Testis (tissue), 5 donors: ENCODE measurements at places on chromosomes 3 and 15. TPM values are rescaled to one million over a fixed set of nuclear protein-coding genes. Genes with fewer than 3 reads are reported as not detected.

- H3K4me3 ChIP-seq: no peak overlapping the region
- no peaks in the 10 kb centered on the region for H3K36me3 ChIP-seq
- no peaks in the 10 kb centered on the region for H3K27me3 ChIP-seq
- no peaks in the 10 kb centered on the region for H3K4me1 ChIP-seq
- no peak overlapping the region for H3K27ac ChIP-seq
These were observed 101.3 kb downstream of the DPH6 start for GRCh38 chr15:35444557-35445204.

GRCh38 chr15:91624353-91624968, 229.0 kb upstream of the SLCO3A1 start:
- DNase-seq: no peak
- H3K27me3 ChIP-seq: no peaks in the 10 kb centered on the region
- H3K4me3 ChIP-seq: no peak overlapping the region
- H3K4me1 ChIP-seq: no peaks in the 10 kb centered on the region
- no peaks in the 10 kb centered on the region for H3K36me3 ChIP-seq
- H3K27ac ChIP-seq: no peak overlapping the region

- no peak for DNase-seq
- no peaks in the 10 kb centered on the region for H3K36me3 ChIP-seq
- H3K27ac ChIP-seq: peak overlapping the region; percentile 77
- peaks cover 27% of the 10 kb centered on the region for H3K4me1 ChIP-seq
- no peaks in the 10 kb centered on the region for H3K27me3 ChIP-seq
These were observed 73.4 kb downstream of the CHSY1 start for GRCh38 chr15:101178479-101178878.

DNA sequence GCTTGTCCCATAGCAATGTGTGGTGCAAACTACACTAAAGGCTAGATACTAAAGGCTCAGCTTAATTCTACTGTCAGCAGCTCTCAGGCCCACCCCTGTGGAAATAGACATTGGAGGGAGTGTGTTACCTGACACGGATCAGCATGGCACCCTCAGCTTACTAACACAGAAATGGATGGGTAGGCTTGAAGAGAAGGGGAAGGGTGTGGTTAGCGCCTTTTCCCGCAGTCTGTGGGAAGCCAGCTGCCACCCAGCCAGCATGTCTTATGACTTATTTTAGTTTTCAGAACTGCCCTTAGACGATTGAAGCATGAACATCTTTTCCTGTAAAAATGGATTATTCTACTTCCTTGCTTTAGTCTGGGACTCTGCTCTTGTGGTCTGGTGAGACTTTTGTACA, 25.8 kb upstream of the ADPGK start:
- no peak overlapping the region for H3K27ac ChIP-seq
- H3K4me3 ChIP-seq: no peak overlapping the region

DNA sequence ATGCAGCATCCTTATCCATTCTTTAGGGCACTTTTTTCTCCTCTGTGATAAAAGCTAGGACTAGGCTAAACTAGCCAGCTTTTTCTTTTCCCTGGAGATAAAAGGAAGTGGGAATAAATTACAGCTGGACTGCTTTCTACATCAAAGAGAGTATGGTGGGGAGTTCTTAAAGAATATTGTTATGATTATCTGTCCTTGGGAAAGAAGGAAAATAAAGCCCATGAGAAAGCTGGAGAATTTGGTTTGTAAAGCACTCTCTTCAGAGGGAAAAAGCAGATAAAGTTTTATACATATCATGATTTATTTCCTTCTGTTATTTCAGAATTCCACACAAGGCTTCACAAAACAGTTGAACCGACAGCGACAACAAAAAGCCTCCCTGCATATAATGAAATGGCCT, 923.0 kb downstream of the DIPK2A start:
- H3K27ac ChIP-seq: no peak overlapping the region
- no peaks in the 10 kb centered on the region for H3K27me3 ChIP-seq
- no peaks in the 10 kb centered on the region for H3K4me1 ChIP-seq
- H3K4me3 ChIP-seq: no peak overlapping the region

DNA sequence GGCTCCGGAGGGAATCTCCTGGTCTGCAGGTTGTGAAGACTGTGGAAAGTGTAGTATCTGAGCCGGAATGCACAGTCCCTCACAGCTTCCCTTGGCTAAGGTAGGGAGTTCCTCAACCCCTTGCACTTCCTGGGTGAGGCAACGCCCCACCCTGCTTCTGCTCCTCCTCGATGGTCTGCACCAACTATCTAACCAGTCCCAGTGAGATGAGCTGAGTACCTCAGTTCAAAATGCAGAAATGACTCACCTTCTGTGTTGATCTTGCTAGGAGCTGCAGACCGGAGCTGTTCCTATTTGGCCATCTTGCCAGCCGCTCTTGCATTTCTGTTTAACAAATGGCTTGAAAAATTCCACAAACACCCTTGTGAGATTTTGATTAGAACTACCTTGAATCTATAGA, 156.1 kb downstream of the STXBP5L start:
- H3K4me3 ChIP-seq: no peak overlapping the region
- no peak overlapping the region for H3K27ac ChIP-seq
- H3K27me3 ChIP-seq: no peaks in the 10 kb centered on the region
- H3K4me1 ChIP-seq: no peaks in the 10 kb centered on the region

DNA sequence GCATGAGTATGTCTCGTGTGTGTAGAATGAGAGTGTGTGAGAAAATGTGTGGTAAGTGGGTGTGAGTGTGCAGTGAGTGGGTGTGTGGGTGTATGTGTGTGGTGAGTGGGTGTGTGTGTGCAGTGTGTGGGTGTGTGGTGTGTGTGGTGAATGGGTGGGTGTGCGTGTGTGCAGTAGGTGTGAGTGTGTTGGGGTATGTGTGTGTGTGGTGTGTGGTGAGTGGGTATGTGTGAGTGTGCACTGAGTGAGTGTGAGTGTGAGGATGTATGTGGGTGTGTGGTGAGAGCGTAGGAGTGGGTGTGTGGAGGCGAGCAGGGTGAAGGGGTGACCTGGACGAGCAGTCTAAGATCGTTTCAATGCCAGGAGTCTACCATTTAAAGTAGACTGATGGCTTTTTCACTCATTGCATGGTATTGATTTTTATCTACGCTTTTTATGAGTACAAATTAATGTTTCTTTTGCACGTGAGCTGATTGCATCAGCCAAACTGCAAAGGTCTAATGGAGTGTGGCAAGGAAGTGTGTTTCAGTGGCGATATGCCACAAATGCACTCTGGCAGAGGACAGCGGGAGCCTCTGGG, 1.6 kb upstream of the CPN2 start:
- H3K27ac ChIP-seq: no peak overlapping the region
- H3K27me3 ChIP-seq: no peaks in the 10 kb centered on the region
- DNase-seq: no peak

DNA sequence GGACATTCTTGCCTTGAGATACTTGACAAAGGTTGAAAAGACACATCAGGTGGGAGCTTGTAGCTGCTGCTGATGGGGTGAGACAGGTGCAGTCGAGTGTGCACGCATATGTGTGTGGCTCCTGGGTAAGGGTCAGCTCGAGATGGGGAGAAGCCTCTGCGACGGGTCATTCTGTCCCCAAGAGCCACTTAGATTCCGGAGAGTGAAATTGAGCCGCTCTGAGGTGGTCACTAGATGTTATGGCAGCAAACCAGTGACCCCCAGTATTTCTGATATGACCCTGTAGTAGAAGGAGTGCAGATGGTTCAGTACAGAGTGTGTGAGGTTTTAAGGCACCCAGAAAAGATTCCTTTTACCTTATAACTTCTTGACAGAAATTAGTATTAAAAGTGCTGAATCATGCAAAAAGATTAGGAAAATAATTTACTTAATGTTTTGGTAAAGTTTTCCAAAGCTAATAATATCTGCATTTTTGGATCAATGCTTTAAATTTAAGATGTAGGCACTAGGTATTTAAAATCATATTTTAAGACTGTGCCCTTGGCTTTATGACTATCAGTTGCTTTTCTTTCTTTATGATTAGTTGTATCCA, 241.9 kb upstream of the TOPAZ1 start:
- DNase-seq: no peak
- H3K27me3 ChIP-seq: no peaks in the 10 kb centered on the region
- H3K27ac ChIP-seq: no peak overlapping the region
- H3K4me1 ChIP-seq: peaks cover 29% of the 10 kb centered on the region

- DNase-seq: no peak
- H3K27me3 ChIP-seq: no peaks in the 10 kb centered on the region
- no peaks in the 10 kb centered on the region for H3K36me3 ChIP-seq
- peaks cover 5% of the 10 kb centered on the region for H3K4me1 ChIP-seq
- H3K4me3 ChIP-seq: no peak overlapping the region
- H3K27ac ChIP-seq: no peak overlapping the region
These were observed 94.2 kb downstream of the NR2F2 start for GRCh38 chr15:96424674-96425073.

DNA sequence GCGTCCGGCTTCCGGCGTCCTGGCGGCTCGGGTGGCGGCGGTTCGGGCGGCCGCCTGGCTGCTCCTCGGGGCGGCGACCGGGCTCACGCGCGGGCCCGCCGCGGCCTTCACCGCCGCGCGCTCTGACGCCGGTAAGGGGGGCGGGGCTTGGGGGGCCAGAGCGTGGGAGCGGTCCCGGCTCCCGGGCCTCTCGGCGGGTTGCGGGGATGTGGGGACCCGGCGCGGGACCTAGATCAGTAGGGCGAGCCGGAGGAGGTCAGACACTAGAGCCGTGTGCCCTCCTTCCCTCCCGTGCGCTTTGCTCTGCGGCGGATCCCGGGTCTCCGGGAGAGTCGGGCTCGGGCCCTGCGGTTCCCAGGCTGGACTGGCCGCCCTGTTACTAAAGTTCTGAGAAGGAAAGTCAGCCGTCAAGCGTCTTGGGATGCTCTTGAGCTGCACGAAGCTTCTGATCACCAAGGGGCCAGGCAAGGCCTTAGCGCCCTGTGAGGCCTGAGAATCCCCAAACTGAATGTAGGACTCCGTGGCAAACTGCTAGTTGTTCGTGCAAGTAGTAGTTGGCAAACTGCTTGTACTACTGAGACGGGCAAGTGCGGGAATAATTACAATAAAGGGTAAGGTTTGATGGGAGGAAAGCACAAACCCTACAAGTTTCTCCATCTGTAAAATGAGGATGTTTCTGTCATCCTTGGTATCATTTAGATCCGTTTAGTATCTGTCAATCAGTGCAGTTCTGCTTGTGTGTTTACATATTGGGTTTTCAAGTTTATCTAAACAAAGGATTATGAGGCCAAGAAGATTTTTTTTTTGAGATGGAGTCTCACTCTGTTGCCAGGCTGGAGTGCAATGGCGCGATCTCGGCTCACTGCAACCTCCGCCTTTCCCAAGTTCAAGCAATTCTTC, 587 bp downstream of the PIGX start:
- DNase-seq: peak; percentile 76
- peak overlapping the region; percentile 92 for H3K27ac ChIP-seq
- H3K4me1 ChIP-seq: peaks cover 8% of the 10 kb centered on the region
- H3K27me3 ChIP-seq: no peaks in the 10 kb centered on the region
- peak overlapping the region; percentile 74 for H3K4me3 ChIP-seq
- no peaks in the 10 kb centered on the region for H3K36me3 ChIP-seq

DNA sequence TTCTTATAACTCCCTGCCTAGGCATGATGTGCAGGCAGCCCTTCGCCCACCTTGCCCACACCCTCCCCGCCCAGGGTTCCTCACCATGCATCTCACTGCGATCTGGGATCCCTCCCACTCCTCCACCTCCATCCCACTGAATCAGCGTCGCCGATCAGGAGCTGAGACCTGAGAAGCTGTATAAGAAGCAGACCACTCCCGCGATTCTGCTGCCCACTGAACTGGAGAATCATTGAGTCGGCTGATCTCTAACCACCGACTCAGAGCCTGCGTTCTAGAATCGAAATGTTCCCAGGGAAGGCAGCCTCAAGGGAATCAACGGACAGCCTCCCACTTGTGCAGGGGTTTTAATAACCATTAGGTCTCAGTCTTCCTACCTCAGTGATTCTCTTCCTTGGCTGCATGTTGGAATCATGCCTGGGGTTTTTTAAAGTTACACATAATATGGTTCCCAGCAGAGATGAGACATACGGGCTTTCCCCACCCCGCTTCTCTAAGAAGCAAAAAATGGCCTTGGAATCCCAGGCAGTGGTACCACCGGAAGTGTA, 60.2 kb downstream of the TMEM44 start:
- H3K4me3 ChIP-seq: no peak overlapping the region
- H3K4me1 ChIP-seq: peaks cover 7% of the 10 kb centered on the region
- no peak overlapping the region for H3K27ac ChIP-seq
- no peaks in the 10 kb centered on the region for H3K36me3 ChIP-seq

DNA sequence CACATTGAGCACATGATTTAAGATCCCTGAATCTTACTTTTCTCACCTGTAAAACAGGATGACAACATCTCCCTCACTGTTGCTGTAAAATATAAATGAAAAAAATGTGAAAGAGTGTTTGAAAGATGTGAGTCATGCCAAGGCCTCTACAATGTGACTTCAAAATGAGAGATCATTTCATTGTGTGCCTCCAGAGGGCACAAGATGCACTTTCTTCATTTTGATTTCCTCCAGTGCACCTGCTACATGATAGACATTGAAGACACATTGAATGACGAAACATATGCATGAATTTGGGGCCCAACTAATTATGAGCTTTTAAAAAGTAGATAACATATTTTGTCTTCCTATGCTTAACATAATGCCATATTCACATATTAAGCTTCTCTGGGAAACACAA, 170.3 kb downstream of the MOBP start:
- no peak overlapping the region for H3K4me3 ChIP-seq
- H3K27ac ChIP-seq: no peak overlapping the region
- H3K27me3 ChIP-seq: no peaks in the 10 kb centered on the region
- H3K36me3 ChIP-seq: no peaks in the 10 kb centered on the region
- no peaks in the 10 kb centered on the region for H3K4me1 ChIP-seq
- DNase-seq: no peak

- H3K4me1 ChIP-seq: no peaks in the 10 kb centered on the region
- no peak overlapping the region for H3K27ac ChIP-seq
- DNase-seq: no peak
These were observed 103.0 kb downstream of the GBE1 start for GRCh38 chr3:81658322-81658997.

Gene RASSF1
- 60.1 TPM for polyA plus RNA-seq

Gene CP
- polyA plus RNA-seq: 6.1 TPM

Gene C3orf22
- polyA plus RNA-seq: 42.2 TPM

Gene CCDC39
- 4.3 TPM for polyA plus RNA-seq

Gene CD276
- polyA plus RNA-seq: 50.3 TPM

Gene TMEM108
- polyA plus RNA-seq: 44.3 TPM

Gene ZNF620
- polyA plus RNA-seq: 1.6 TPM
